ENCODE measurements at places on chromosomes 4 and X.
A peak's percentile ranks its signal among the peaks of the same experiment; 100 is the strongest.

- DNase-seq, result no peak
Observed at GRCh38 chr4:139635966-139636365, 29.7 kb upstream of the MGST2 start.

DNA sequence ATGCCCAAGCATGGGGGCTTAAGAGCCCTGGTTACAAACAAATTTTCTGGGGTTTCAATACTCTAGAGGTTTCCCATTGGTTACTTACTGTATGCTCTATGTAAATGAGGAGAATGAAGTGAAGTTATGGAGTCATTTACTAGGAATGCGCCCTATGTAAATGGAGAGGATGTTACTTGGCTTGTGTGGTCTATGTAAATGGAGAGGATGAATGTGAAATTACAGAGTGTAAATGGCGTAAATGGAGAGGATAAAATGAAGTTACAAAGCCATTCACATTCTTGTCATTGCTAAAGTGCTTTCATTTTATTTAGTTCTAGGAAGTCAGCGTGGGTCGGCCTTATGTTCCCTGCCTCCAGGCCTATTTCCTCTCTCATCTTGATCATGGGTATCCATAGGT lies 810.5 kb upstream of the ADGRL3 start:
- DNase-seq, result no peak

GRCh38 chr4:172125443-172125842 lies 312.2 kb downstream of the GALNTL6 start:
- no peak for DNase-seq

DNA sequence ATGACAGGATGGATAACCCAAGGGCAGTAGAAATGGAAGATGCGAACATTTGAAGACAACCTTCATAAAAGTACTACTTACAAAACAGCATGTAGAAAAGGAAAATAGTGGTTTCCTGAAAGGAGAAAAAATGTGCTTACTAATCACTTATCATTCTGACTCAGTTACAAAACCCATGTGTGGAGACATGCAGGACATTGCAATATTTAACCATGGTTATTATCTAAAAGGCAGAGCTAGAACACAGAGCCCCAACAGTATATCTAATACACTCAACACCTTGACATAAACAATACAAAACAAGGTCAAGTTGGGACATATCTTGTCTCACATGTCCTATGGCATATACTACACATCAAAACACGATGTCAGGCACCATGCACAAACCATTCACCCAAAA lies 55.9 kb downstream of the EIF4E start:
- no peak for DNase-seq

- no peak for DNase-seq
Observed at GRCh38 chr4:83490876-83491450, 6.1 kb upstream of the ABRAXAS1 start.

DNA sequence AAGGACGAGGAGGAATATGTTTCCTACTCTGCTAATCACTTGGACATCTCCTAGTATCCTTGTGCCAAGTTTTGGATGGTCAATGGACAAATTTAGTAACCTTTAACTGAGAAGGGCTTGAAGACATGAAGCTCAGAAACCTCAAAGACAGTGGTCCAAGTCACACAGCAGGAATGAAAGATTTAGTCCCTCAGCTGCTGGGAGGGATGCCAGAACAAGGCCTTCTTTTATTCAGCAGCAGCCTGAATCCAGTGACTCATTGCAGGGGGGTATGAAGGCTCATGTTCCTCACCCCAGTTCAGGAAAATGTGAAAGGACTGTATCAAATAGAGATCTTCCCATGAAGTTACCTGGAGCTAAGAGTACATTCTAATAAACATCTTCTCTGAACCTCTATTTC lies 214.9 kb upstream of the UGT8 start:
- no peak for DNase-seq

GRCh38 chr4:173680278-173680677 lies 150.2 kb upstream of the HAND2 start:
- no peak for DNase-seq

- DNase-seq, result no peak
Observed at GRCh38 chrX:13752141-13752540, 17.6 kb downstream of the OFD1 start.

GRCh38 chrX:129540068-129540653 lies at the start of gene OCRL:
Gene OCRL (plus strand): TSS chrX:129540259. CDS start chrX:129540440, 181 bp downstream.
- DNase-seq, result peak; percentile 49

DNA sequence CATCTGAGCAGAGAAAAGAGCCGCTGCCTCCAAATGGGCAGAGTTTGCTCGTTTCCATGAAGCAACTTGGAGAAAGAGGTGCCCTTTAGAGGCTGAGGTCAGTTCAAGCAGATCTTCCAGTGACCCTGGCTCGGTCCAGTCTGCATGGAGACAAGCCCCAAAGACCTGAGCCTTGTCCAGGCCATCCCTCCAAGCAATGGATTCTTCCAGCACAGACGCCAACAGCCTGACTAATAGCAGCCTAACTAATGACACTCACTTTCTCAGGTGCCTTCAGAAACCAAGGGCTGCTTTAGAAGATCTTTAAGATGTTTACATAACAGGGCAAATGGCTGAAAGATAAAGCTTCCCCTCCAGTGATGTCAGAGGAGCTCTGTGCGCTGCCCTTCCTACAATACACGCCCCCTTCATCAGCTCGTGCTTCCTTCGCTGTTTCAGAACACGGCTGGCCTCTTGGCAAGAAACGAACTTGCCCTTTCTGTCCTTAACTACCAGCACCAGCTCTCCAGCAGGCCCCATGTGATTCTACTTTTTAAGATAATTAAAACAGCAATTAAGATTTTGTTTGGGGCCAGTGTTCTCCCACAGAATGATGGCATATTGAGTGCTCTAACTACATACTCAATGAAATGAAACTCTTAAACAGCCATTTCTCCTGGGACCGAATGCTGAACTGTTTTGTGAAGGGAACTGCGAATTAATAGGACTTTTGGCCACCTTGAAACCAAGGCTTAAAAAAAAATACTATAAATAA lies 119.0 kb downstream of the GPR143 start:
- no peak for DNase-seq

DNA sequence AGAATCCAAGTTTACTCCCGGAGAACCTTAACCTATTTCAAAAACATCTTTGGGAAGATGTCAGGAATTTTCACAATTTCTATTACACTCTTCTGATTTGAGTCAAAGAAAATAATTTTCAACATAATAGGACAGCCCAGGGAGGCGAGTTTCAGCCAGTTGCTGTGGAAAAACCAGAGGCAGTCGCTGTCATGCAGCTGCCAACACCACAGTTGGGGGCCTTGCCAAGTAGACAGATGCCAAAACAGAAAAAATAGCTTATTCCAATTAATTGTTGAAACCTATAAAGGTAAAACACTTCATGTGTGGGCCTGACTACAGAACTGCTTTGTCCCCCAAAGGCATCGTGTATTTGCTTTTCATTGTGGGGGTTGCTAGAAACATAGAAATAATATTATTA lies 225.8 kb downstream of the DMD start:
- DNase-seq, result no peak

DNA sequence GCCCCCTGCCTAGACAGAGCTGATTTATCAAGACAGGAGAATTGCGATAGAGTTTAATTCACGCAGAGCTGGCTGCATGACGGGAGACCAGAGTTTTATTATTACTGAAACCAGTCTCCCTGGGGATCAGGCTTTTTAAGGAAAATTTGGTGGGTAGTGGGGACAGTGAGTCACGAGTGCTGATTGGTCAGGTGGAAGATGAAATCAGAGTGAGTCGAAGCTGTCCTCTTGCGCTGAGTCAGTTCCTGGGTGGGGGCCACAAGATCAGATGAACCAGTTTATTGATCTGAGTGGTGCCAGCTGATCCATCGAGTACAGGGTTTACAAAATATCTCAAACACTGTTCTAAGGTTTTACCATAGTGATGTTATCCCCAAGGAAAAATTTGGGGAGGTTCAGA lies 36.6 kb downstream of the MYOZ2 start:
- DNase-seq, result no peak

DNA sequence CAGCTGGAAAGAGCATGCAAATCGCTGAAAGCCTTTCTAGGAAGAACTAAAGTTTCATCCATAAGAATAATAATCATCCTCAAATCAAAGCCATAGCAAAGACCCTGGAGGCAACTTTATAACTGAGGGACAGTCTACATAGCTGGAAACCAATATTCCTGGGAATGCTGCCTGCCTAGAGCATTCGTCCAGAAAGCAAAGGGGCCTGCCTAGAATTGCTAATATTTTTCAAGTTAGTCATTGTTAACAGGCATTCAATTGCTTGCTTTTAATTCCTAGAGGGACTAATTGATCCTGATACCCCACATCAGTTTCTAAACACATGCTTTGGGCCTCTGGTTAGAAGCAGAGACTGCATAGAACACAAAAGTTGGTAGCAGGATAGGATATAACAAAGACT lies 4.2 kb upstream of the PPARGC1A start:
- no peak for DNase-seq

DNA sequence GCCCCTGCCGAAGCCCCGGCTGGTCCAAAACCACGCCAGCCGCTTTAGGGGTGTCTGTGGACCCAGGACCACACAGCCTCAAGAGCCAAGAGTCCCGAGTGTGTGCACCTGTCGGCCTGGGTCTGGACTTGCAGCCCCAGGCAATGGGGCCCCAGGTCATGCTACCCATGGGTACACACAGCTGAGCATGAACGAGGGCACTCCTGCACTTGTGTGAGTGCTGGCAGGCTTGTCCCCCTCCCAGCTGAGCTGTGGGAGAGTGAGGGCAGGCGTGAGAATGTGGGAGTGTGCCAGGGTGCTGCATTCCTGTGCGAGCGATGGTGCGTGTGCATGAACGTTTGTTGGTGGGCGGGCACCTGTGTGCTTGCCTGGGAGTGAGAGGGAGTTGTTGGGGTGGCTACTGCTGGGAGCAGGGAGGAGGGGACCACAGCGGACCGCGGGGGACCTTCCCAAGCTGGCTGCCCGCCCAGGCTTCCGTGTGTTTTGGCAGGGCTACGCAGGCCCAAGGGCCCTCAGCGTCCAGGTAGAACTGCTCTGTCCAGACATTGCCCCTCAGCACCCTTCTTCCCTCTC lies 30.8 kb downstream of the BLOC1S4 start:
- no peak for DNase-seq

GRCh38 chrX:47093248-47093647 lies 15.0 kb downstream of the RGN start:
- no peak for DNase-seq

DNA sequence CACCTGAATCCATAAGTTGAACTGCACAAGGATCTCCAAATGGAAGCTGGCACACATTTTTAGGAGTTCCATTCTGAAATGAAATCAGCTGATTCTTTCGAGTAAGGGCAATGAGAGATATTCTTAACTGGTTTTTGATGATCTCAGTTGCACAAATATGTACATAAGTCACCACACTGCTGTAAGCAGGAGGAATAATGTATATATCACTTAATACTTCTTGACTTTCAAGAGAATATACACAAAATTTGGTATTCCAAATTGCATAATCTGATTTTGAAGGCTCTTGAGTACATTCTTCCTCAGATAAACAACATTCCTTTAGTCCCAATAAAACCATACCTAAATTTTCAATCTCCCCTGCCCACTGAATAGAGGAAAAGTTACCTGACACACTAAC lies 8.2 kb downstream of the FANCB start:
- DNase-seq, result no peak

GRCh38 chrX:8849458-8849857 lies 48.3 kb upstream of the FAM9A start:
- no peak for DNase-seq

DNA sequence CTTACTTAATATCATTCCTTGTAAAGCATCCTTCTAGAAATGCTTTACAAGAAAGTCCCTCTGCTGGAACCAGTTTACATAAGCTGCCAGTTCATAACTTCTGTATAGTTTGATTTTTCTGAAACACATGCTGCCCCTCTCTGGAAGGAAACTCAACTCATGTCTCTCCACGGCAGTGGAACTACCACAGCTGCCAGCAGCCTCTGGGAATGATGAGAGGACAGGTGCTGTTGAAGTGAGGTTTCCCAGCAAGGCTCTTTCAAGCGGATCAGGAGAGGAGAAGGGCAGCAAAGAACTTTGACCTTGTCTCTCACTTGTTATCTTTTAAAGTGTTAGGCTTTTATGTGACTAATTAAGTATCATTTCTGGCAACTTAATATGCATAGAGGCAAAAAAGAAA lies 7.3 kb downstream of the GRPR start:
- DNase-seq, result no peak

DNA sequence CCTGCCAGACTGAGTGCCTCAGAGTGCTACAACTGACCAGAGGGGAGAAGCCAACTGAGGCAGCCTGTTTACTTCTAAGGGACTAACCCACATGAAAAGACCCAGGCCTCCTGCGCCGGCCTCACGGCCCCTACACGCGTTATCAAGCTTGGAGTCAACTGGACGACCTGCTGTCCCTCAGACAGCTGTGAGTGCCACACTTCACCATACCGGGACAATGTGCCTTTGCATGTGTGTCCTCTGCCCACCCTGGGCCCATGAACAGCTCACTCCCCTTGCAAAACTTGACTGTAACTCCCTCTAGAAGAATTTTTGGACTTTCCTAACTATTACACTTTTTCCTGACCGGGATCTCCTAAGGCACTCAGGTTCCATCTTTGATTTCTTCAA lies 1.8 kb downstream of the NOP14 start:
- DNase-seq, result peak; percentile 23

GRCh38 chr4:159018062-159018629 lies 84.7 kb upstream of the RAPGEF2 start:
- DNase-seq, result no peak

- no peak for DNase-seq
Observed at GRCh38 chr4:158003212-158003611, 169.6 kb downstream of the GASK1B start.

DNA sequence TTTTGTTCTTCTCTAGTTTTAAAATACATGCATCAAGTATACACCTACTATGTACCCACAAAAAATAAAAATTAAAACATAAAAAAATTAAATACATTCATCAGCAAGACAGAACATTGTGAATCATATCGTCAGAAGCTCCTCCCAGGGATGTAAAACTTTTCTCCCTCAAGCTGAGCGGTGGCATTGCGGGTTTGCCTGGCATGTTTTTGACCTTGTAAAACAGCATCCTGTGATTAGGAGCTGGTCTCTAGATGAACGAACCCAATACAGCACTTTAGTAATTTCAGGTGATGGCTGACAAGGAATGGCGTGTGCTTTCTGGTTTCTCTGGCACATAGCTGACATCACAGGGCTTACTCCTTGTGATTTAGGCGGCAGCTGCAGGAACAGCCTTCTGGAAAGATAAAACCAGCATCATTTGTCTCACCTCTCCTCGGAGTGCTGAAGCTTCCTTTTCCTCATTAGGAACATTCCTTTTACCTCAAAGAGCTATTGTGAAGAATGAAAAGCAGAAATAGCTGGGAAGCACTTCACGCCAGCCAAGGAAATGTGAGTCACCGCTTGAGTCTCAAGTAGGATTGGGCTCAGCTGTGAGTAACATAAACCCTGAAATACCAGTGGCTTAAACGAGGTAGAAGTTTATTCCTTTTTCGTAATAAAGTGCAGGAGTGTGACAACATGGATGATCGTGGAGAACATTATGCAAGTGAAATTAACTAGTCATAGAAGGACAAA lies 44.3 kb downstream of the NYX start:
- DNase-seq, result no peak

DNA sequence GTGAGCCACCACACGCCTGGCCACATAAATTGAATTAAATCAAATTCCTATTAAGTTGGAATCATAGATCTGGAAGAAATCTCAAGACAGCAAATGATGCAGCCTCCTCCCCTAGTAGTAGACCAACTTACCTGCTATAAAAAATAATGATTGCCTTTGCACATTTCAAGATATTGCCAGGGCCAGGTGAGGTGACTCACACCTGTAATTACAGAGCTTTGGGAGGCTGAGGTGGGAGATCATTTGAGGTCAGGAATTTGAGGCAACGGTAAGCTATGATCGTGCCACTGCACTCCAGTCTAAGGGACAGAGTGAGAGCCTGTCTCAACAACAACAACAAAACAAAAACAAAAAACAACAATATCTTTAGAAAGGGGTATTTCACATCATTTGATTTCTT lies 17.0 kb upstream of the WWC2 start:
- no peak for DNase-seq

All from activated naive CD4-positive, alpha-beta T cell treated with Interleukin-2 at 50 U/mL for 16 hours (primary cell).